ENCODE measurements at places on chromosomes 4 and X.

GRCh38 chr4:1183985-1184773, 11.8 kb upstream of the SPON2 start:
- DNase-seq = no peak

GRCh38 chrX:132638313-132638712, 149.5 kb upstream of the MBNL3 start:
- DNase-seq = no peak

DNA sequence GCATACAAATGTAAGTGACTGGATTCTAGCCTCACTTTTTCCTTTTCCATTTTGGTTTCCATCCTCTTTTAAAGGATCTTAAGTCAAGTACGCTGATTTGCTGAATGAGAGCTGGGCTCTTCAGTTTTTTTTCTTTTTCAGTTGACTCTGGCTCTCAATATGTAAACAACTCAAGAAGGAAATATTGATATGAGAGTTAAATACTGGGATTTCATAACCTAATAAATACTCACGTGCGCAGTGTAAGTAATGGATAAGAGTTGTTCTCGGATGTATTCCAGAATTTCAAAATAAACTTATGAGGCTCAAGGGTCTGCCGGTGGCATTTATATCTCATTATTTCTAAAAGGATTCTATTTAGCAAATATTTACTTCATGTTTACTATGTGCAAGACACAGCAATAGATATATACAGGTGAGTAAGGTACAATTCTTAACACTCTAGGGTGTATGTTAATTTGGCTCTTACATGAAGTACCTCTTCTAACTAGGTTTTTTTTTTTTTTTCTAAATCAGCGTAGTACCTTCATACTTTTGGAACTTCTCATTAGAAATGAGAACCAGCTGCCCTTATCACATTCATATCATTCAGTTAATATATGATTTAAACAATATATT, 11.0 kb upstream of the MAGEB10 start:
- DNase-seq = no peak

DNA sequence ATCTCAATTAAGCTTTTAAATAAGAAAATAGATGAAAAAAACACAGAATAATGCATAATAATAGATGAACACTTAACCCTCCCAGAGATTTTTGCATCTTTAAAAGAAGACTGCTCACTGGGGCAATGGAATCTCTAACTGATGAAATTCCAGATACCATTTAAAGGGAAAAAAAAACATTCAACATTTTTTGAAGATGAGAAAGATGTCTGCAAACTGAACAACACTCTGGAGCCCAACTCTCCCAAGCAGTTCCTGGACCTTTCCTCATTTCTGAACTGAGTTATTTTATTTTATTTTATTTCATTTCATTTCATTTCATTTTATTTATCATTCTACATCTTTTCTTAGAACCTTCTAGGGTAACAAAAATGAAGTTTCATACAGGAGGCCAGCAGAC, 90.7 kb downstream of the CORIN start:
- DNase-seq = no peak

DNA sequence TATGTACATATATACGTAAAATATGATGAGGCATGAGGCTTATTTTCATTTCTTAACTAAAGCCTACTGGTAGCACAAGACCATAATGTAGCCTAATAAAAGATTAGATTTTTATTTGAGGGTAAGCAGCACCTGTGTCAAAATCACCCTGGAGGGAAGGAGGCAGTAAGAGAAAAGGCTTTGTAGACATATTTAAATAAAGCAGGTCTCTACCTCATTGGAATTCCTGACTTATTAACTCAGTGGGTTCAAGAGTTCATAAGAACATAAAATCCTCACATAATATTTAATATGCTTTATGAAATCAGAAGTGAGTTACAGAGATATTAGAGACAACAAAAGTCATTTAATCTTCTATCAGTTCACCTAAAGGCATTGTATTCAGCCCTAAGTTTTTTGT, 261.6 kb upstream of the ANKRD50 start:
- DNase-seq = no peak

GRCh38 chr4:38889143-38889542, 21.5 kb downstream of the FAM114A1 start:
- no peak for DNase-seq

- no peak for DNase-seq
Measured at GRCh38 chrX:22196149-22196548, 76.6 kb upstream of the CBLL2 start.

DNA sequence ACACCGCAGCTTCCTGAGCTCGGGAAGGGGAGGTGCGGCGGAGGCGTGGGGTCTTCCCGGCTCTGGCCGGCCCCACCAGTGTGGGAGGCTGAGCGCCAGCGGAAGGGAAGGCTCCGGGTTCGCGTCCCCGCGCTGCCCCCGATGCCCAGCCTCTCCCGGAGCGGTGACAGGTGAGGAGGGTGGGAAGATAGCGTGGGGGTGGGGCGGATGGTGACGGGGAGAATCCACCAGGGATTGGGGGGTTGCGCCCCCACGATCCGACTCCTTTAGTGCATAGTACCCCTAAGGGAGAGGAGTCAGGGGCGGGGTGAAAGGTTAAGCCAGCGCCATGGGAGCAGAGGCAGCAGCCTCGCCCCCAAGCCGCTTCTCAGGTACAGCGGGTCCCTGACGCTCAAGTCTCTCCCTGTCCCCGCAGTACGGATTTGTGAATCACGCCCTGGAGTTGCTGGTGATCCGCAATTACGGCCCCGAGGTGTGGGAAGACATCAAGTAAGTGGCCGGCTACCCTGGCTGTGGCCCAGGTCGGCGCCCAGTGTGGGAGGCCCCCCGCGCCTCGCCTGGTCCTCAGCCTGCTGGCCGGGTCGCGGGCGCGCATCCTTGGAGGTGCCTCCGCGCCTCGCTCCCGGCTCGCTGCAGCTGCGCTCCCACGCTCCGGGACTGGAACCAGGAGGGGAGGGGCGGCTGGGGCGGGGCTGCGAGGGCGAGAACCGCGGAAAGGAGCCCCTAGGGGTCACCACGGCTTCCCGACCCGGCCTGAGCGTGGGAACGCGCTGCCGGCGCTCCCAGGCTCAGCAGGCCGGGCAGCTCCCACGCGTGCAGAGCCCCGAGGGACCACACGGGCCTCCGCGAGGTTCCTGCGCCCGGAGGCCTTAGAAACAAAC, 791 bp downstream of the GUCY1B1 start:
- DNase-seq = no peak

- DNase-seq = no peak
Measured at GRCh38 chrX:103170216-103170615, 44.7 kb upstream of the BEX4 start.

GRCh38 chr4:180766944-180767729, 1476.1 kb upstream of the TENM3 start:
- no peak for DNase-seq

GRCh38 chr4:86272669-86273068, 87.2 kb downstream of the MAPK10 start:
- no peak for DNase-seq

- DNase-seq = no peak
Measured at GRCh38 chrX:77277911-77278310, 169.3 kb upstream of the FGF16 start.

DNA sequence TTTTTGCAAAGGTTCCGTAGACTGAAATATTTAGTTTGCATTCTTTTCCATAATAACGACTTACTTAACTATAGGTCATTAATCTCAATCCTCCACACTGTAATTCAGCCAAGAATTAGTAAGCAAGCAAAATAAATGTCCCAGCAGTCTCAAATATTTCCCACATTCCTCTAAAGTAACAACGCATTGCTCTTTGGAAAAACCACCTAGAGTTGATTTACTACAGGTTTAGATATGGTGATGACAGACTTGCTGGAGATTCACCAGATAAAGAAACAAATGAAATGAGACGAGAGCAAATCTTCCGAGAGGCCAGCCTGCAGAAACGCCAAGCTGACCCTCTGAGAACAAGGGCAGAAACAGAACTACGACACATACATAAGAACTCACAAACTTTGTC, 28.9 kb downstream of the TENM3 start:
- no peak for DNase-seq

- DNase-seq = no peak
Measured at GRCh38 chr4:4413373-4413725, 26.4 kb downstream of the NSG1 start.

GRCh38 chrX:43500996-43501694, 155.0 kb upstream of the MAOA start:
- no peak for DNase-seq

DNA sequence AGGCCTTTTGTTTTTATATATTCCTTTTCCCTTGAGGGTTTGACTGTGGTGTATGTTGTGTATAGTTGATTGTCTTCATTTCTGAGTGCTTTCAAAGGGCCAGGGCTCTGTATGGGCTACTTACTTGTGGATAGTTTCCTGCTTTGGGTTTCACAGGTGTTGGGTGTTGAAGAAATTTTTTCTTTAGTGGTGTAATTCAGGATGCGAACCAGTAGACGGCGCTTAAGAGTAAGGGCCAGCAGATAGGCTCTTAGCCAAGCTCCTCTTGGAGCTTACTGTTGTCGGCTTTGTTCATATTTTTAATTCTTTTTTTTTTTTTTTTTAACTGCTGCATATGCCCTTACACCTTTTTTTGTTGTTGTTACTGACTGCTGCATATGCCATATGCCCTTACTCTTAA, 276.3 kb upstream of the GALNT7 start:
- no peak for DNase-seq

GRCh38 chr4:78056265-78057129, 626 bp upstream of the FRAS1 start:
- DNase-seq = no peak

DNA sequence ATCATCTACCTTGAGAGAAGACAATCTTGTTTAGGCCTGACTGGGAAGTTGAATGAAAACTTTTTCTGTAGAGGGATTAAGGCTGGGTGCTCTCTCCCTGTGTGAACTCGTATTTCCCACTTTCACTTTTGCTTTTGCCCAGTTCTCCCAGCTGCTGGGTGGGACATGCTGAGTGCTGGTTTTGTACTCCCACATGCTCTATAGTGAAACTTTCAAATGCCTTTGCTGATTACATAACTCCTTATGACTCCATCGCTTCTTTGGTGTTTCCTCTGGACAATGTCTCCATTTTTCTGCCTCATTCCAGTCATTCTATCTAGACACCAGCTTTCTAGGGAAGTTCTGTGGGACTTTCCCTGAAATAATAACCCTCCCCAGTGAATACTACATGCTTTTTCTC, 100.5 kb downstream of the CLNK start:
- DNase-seq = peak; percentile 66

DNA sequence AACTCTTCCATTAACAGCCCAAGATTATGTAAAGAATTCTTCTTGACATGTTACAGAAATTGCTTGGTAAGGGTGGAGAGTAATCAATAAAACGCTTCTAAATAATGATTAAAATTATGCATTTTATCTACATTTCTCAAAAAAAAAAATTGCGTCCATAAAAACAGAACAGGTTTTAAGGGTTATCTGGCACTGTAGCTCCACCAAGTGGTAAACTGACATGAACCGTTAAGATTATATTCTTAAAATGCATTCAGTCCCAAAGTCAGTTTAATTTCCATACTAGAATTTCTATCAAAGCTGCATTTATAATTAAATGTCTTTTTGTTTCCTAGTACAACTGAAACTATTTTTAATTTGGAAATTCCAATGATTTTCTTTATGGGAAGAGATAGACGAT, 214.0 kb upstream of the UGT8 start:
- DNase-seq = no peak

GRCh38 chr4:8860892-8861575, 10.6 kb downstream of the HMX1 start:
- no peak for DNase-seq

DNA sequence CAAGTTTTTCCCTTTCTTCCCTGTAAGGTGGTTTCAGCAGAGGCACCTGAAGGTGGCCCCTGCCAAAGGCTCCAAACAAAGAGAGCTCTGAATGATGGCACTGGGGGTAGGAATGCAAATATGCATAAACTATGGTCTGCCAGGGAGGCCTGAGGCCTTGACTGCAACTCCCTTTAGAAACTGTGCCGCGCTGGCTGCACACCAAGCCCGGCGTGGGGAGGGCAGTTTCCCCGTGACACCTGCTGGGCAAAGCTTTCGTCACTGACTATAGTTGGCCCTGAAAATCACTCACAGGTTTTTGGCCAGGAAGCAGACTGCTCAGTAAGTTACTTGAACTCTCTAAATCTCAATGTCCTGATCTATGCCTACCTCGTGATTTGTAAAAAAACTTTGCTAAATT, 97.8 kb upstream of the ATOH1 start:
- no peak for DNase-seq

- no peak for DNase-seq
Measured at GRCh38 chrX:14872355-14872754, 514 bp downstream of the FANCB start.

DNA sequence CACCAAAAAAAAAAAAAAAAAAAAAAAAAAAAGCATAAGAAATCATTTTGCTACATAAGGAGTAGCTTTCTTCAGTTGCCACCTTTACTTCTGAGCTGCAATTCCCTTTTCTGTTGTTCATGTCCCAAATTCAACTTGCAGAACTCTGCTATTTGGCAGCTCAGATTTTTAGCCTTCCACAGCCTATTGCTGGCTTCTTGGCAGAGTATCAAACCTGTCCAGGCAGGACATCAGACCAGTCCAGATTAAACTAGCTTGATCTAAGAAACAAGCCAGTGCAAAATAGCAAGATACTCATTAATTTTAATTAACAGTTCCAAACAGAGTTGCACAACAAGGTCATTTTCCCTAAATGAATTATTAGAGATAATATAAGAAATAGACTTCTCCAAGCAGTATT, 123.6 kb upstream of the NR3C2 start:
- no peak for DNase-seq

DNA sequence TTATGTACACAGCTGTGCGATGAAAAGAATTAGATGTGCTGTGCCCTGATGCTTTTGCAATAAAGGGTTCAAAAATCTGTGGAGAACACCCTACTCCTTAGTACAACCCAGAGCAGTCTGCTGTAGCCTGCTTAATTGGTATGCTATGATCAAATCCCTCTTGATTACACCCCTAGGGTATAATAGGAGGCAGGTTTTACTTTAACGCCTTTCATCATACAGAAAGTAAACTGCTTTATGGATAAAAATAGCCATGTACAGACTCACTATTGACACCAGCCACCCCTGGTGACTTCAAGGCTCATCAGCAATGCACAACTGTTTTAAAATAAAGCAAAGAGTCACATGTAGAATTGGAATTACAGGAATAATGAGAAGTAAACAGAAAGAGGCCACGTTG, 315.3 kb downstream of the DMD start:
- no peak for DNase-seq

DNA sequence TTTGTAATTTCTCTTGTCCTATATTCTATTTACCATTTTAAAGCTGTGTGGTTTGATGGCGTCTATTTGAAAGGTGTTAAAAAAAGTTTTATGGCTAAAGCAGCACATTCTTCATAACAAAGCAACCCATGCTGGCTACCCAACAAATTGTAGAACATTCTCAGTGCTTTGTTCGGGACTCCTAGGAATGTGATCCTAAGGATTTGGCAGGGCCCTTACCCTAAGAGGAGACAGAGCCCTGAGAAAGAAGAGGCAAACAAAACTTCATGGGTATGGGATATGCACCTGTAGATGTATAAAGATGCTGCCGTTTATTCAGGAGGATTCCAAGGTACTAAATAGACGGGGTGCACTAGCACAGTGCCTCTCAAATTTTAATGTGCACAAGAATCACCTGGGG, 370.8 kb upstream of the DIPK2B start:
- DNase-seq = no peak

Data from AG04449 (cell line).